Anterior cingulate cortex (tissue), 58 donors: ENCODE measurements at places on chromosomes 7 and 10.

GRCh38 chr7:91683823-91684222, 196.7 kb downstream of the MTERF1 start:
- DNase-seq: no peak

GRCh38 chr7:20438694-20439376, 108.1 kb downstream of the ITGB8 start:
- no peak for DNase-seq

GRCh38 chr7:50860598-50860997, 77.9 kb upstream of the GRB10 start:
- no peak for DNase-seq

- no peak for DNase-seq
Observed at GRCh38 chr10:78736926-78737630, 331.7 kb upstream of the ZMIZ1 start.

DNA sequence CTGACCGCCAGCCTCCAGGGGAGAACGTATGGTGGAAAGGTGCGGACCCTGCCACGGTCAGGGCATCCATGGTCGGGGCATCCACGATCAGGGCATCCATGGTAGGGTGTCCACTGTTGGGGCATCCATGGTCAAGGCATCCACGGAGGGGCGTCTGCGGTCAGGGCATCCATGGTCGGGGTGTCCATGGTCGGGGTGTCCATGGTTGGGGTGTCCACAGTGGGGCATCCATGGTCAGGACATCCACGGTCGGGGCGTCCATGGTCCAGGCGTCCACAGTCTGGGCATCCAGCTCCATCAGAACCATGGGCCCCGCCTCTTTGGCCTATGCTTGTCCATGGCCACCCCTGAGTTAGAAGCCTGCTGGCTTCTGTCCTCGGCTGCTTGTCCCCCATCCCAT, 148.1 kb downstream of the ADARB2 start:
- no peak for DNase-seq

DNA sequence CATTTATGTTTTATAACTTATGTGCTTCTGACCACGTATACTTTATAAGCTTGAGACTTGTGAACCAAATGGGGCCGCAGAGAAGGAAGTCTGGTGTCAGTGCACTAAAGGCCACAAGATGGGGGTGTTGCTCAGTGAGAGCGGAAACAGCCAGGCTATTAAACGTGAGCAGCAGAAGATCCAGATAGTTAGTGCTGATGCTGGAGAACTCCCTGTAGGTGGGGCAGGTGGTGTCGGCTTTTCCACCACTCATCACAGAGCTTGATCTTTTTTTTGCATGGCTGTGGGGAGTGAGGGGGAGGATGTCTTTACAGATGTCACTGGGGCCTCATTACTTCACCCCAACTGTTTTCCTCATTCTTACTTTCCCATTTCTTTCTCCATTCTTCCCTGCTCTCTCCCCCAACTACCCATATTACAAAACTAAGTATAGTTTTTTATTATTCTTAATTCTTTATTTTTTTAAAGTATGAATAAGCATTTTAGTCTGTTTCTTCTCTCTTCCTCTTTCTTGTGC, 34.7 kb downstream of the ACADSB start:
- DNase-seq: peak; percentile 5

- no peak for DNase-seq
Observed at GRCh38 chr10:6465854-6466601, 114.0 kb downstream of the PRKCQ start.

DNA sequence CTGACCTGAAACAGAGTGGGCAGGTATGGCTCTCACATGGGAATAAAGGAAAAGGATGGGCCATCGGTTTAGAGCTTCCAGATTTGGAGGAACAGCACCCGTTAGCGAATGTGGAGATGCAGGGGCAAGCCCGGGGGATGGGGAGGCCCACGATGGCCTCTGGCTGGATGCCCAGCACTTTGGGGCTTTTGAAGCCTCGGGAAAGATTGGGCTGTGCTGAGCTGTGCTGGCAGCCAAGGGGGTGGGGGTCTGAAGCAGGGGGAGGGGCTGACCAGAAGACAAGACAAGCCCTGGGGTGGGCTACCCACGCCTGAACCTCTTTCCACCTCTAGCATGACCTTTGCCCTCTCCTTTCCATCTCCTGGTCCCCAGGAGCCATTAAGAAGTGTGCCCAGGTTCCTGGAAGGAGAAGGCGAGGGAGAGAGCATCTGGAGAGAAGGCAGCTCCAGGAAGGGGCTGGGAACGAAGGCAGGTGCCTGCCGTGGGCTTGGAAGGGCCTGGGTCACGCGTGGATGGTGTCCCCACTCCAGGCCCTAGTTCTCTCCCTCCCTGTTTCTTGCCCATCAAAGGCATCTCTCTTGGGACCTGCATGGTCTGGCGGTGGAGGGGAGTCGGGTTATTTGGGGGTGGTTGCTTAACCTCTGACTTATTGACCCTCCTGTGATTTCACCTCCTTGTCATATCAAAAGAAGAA, 39.7 kb downstream of the JAKMIP3 start:
- DNase-seq: no peak
